CD4-positive, alpha-beta T cell (primary cell): ENCODE measurements at places on chromosomes 1 and 21.

GRCh38 chr1:39398278-39399021 is 93.0 kb upstream of the BMP8A start:
- DNase-seq = no peak

GRCh38 chr1:26833432-26834405 is 7.2 kb downstream of the ZDHHC18 start:
- DNase-seq = peak; percentile 88

DNA sequence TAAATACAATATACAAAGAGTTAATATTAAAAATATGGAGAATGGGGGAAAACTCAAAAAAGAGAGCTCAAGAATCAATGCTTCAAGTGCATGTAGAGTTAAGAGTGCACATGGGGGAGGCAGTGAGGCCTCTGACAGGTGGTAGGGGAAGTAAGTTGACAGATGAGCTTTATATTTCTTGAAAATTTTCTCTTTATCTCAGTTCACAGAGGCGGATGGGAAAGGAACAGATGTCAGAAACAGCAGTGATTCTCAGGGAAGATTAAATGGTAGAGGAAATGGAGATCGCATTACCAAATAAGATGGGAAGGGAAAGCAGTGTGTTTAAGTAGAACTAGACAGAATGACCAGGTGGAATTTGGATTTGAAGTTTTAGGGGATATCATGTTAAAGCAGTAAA is 200.1 kb upstream of the C1orf105 start:
- no peak for DNase-seq

DNA sequence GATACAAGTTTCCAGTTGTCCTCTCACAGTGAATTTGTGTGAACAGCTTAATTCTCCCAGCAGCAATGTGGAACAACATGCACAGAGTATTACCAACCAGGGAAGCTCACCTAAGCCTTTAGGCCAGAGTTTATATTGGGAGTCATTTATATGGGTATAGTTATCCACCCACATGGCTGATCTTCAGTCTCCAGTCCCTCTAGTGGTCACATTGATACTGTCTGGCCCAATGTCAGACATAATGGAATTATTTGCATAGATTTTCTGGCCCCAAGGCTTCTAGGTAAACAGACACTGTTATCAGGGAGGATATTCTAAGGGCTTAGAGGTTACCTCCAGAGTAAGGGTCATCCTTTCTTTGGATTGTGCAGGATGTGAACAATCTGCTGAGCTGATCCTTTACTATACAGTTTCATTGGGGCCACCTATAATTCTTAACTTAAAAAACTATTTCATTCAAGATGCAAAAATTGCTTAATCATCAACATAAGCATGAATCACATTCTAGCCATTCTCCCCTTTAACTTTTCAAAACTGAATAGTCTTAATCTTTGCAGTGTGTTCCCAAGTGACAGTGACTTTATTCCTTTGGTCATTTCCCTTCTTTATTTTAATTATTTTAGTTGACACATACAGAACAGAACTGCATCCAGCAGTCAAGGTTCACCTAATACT is 210.9 kb downstream of the LTN1 start:
- no peak for DNase-seq

GRCh38 chr1:68180441-68181164 is 51.7 kb downstream of the WLS start:
- no peak for DNase-seq

GRCh38 chr1:66022904-66023620 is 230.4 kb downstream of the PDE4B start:
- no peak for DNase-seq

- DNase-seq = no peak
These were observed 76.4 kb downstream of the GLUL start for GRCh38 chr1:182315167-182315556.

- no peak for DNase-seq
These were observed 4.4 kb upstream of the TMCO2 start for GRCh38 chr1:40243351-40243750.

DNA sequence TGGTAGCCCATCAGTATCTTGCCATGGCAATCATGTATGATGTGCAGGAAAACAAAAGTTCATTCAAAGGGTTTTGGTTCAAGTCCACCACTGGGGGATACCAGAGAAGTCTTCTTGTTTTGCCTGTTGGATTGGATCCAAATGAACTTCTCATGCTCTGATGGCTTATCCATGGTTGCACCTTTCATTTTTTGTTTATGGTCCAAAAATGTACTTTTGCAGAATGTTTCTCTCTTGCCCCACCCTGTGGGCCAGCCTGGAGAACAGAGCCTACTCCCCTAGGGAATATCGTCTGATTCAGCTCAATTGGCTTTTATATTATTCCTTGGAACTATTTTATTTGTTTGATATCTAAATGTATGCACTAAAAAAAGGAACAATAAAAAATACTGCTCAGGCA is 20.1 kb upstream of the CLCA1 start:
- no peak for DNase-seq

DNA sequence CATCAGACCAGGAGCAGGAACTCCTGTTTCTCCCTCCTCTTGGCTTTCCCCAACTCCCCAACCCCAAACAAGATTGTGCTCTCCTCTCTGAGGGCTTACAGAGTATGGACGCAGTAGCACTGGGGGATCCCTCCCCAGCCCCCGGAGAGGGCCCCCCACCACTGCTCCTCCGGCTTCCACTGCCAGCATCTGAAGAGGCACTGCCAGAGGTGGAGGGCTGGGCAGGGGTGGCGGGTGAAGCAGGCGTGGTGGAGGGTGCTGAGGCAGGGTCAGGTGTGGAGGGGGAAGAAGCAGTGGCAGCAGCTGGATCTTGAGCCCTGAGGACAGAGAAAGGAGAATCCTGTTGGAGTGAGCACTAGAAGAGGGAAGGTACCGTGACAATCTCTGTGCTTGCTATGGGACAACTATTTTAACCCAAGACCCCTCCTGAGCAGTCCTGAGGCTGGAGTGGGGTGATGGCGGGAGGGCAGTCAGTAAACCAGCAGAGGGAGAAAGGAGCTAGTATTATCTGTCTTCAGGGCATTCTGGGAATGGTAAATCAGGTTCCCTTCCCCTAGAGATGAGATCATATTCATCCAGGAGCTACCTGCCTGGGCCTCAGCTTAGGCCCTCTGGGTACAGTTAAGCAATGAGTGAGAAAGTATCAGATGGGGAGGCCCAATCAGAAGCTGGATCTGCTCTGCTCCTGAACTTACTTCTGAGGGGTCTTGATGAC is 2.4 kb downstream of the UBQLN4 start:
- no peak for DNase-seq

- no peak for DNase-seq
These were observed 7.8 kb upstream of the SRRM1 start for GRCh38 chr1:24635195-24635843.

- no peak for DNase-seq
These were observed 43.2 kb upstream of the C1orf185 start for GRCh38 chr1:51058858-51059257.

DNA sequence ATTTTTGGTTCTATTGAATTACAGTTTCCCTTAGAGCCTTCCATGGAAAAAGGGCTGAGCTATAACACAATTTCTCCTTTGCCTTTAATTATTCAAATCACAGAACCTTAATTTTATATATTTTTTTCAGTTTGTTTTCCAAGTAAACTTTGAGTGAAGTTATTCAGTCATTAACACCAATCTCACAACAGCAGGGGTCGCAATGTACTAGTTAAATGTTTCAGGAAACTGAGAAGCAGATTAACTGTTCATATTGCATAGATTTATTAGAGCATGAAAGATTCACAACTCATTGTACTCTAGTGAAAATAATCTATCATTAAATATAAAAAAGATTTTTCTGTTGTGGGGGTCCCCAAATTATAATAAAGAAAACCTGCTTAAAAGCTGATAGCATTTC is 64.1 kb downstream of the KIFAP3 start:
- DNase-seq = peak; percentile 26

DNA sequence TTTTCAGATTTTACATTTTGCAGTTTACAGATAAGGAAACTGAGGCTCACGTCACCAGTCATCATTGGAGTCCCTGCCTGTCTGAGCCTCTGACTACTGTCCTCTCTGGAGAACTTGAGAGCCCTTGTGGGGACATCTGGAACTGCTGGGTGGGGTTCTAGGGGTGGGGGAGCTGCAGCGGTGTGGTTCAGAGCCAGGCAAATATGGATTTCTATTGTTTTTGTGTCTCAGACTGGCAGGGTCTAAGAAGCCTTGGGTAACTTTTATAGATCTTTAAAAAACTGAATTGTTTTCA is 46.9 kb downstream of the IER5 start:
- DNase-seq = peak; percentile 52

DNA sequence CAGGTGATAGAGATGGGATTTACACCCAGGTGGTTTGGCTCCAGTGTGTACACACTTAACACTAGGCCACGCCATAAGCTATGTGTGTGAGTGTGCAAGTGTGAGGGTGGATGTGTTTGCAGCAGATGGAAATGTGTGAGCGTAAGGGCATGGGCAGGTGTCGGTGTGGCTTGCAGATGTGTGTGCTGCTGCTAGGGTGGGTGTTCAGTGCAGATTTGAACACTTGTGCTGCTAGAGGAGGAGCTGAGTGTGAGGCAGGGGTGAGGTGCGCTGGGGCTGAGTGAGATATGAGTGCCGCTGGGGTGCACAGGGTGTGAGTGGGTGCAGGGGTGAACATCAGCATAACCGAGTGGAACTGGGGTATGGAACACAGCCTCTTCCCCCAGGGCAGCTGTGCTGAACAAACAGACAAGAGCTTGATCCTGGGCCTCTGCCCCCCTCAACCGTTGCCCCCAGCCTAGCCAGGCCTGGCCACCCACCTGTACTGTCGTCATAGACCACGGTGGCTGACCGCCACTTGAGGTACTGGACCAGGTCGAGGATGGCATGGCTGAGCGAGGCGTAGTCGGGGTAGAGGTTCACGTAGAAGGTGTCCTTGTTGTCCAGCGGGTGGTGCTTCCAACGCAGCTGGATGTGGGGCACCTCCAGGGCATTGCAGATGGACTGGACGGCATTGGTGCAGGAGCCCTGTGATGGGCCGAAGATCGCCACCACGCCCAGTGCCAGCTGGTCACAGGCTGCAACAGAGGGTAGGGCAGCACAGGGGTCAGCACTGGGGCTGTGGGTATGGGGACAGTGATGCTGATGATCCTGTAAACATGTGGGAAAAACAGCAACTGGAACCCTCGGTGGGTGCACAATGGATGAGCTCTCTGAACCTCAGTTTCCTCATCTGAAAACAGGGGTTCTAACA is 153.9 kb downstream of the GRIK3 start:
- DNase-seq = no peak

DNA sequence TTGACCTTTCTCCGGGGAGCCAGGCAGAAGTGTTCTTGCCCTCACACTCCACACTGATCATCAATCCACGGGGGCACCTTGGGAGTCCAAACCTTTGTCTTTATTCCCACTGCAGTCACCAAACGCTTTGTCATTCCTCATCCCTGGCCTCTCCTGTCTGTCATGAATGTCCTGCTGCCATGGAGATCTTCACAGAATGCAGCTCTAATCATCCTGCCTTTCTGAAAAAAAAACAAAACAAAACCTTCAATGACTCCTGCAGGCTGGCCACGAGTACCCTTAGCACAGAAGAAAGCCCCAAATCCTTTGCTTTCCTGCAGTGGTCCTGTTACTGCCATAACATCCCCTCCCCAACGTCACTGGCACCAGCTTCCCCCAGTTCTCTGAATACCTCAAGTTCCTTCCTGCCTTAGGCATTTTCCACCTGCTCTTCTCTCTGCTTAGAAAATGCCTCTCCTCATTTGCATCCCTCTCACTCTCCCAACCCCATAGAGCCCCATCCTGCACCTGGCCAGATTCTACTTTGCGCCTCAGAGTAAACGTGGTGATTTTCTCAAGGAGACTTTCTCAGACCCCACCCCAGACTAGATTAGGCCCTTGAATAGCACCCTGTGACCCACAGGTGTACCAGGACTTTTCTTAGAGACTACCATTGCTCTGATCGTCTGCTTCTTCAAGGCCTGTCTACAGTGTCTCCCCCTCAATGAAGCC is 131.2 kb downstream of the AK5 start:
- no peak for DNase-seq
